Fibroblast of upper back skin (primary cell): ENCODE measurements at places on chromosomes 4 and X.

- DNase-seq, result peak; percentile 35
These were observed 50.2 kb downstream of the PRKG2 start for GRCh38 chr4:81164623-81165416.

GRCh38 chrX:120790118-120790517, 85.5 kb downstream of the CT47B1 start:
- peak; percentile 73 for DNase-seq

- DNase-seq, result no peak
These were observed 35.7 kb downstream of the STBD1 start for GRCh38 chr4:76342191-76342590.

GRCh38 chrX:404656-405055, 17.9 kb upstream of the PPP2R3B start:
- DNase-seq, result no peak

- DNase-seq, result no peak
These were observed 92.0 kb downstream of the PRKX start for GRCh38 chrX:3621414-3621813.

DNA sequence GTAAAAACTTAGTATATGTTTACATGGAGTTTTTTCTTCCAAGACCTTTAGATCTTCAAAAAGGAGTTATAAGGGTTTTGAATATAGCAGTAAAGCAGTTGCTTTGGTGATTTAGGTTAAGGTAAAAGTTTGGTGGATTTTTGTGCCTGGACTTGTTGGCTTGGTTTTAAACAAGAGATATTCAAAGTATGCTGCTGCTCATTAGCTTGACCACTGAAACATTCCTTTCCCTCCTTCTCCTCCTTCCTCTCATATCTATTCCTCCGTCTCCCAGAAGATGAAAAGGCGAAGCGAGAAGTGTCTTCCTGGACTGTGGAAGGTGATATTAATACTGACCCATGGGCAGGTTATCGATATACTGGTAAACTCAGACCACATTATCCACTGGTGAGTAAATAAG, 38.4 kb downstream of the METAP1 start:
- peak; percentile 38 for DNase-seq

DNA sequence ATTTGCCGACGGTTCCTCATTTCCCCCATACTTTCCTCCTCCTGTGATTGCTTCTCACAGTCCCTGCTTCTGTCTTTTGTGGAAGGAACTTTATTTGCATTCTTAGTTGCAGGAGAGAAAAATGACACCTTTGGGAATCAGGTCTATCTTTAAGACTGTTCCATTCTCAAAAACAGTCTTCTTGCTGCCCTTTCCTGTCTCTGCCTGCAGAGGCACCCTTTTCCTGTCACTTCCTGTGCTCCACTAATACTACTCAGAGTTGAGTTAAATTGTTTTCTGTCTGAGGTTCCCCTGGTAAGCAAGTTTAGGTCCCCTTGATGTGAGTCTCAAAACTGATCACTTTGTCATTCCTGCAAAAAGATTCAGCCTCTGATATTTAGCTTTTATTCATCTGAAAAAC, 208.8 kb upstream of the CLNK start:
- DNase-seq, result no peak

- DNase-seq, result peak; percentile 50
These were observed 80.7 kb downstream of the ZAR1 start for GRCh38 chr4:48570646-48571220.

- DNase-seq, result no peak
These were observed 901.0 kb downstream of the FAT4 start for GRCh38 chr4:126215759-126216158.

DNA sequence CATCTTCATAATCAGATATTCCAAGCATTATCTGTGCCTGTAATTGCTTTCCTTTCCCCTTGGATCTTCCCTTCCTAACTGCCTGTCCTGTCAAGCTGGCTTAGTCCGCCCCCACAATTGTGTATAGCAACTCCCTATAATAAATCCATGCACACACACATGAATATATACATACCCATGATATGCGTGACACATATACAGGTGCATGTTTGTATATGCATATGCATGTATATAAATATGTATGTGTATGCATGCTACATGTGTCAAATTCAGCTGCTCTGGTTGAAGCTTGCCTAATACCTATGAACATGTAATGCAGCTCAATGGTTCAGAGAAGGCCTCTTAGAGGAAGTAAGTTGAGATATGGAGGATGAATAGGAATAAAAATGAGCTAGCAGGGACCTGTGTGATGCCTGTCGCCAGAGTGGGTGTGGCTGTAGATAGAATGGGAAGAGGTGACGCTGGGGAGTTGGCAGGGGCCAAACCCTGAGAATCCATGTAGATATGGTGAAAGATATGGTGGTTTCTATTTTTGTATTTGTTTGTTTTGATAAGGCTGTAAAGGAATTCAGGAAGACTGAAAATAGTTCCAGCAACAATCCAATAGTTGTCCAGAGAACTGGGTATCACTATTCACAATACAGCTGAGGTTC, 595.0 kb upstream of the BOD1L1 start:
- no peak for DNase-seq

DNA sequence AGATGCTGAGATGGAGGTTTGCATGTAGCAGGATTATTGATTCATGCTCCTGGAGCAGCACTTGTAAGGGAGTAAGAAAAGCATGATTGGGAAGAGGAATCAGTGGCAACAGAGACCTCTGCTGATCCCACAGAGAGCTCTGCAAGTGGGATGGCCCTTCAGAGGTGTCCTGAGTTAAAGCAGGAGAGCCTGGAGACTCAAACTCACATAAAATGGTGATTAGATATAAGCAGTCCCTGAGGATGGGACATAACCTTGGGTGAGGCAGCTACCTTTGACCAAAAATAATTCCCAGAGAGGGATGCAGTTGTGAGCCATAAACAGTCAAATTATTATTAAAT, 25.4 kb upstream of the BMPR1B start:
- DNase-seq, result no peak

GRCh38 chrX:132367984-132368383, 120.9 kb downstream of the MBNL3 start:
- no peak for DNase-seq

GRCh38 chr4:95085124-95085833, 327.5 kb downstream of the BMPR1B start:
- DNase-seq, result no peak

DNA sequence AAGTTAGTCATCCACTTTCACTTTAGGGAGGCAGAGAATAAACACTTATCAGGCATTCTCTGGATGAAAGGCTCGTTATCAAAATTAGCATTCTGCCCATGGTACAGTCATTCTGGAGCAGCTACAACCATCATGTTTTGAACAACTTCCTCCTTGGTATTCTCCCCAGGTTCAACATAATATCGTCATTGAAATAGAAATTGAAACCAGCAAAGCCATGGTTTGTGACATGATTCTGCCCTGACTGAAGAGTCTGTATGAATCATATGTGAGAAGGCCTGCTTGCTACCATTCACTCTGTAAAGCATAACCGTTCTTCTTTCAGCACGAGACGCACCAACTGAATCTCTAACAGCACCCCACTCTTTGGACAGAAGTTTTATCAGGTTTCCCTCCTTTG, 127.5 kb upstream of the RADX start:
- DNase-seq, result no peak

GRCh38 chr4:148442832-148443511, 758 bp upstream of the NR3C2 start:
- no peak for DNase-seq

DNA sequence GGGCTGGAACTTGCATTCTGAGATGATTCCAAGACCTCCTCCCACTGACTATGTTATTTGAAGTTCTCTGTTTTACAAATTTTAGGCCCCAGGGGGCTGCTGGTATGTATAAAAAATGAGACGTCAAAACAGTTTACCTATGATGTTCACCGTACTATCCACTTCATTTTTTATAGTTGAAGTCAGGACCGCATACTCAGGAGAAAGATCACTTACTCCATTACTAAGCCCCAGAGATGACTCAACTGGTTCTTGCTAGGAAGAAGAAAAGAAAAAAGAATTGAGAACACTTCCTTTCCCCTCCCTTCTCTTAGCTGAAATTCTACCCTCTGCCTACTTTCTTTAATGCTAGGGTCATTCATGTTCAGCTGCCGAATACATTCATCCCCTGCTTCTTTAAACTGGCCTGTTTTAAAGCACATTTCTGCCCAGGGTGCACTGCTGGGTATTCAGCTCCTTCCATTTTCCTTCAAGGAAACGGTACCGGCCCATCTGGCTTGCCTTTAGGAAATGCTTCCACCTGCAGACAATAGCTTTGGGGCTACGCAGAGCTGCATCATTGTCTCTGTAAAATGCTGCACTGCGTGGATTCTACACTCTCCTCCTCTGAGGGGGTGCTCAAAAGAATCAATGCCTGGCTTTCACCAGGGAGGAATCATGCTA, 66.2 kb downstream of the IRF2 start:
- DNase-seq, result peak; percentile 87

GRCh38 chrX:46325312-46325877, 219.8 kb downstream of the ZNF674 start:
- peak; percentile 75 for DNase-seq

- DNase-seq, result peak; percentile 45
These were observed 56.5 kb downstream of the SNX25 start for GRCh38 chr4:185265942-185266341.

DNA sequence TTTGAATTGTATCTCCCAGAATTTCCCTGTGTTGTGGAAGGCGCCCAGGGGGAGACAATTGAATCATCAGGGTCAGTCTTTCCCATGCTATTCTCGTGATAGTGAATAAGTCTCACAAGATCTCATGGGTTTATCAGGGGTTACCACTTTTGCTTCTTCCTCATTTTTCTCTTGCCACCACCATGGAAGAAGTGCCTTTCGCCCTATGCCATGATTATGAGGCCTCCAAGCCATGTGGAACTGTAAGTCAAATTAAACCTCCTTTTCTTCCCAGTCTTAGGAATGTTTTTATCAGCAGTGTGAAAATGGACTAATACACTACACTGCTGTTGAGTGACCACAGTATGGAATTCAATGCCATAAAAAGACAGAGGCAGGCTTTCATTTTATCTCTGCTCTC, 12.2 kb downstream of the CENPC start:
- DNase-seq, result no peak

GRCh38 chrX:134908356-134908755, 82.4 kb upstream of the SMIM10 start:
- DNase-seq, result peak; percentile 54
